ENCODE measurements at places on chromosomes 3 and 15. TPM values are rescaled to one million over a fixed set of nuclear protein-coding genes. Genes with fewer than 3 reads are reported as not detected.

- peaks cover 70% of the 10 kb centered on the region for H3K4me1 ChIP-seq
- H3K27me3 ChIP-seq = no peaks in the 10 kb centered on the region
- peak overlapping the region; percentile 98 for H3K4me3 ChIP-seq
- DNase-seq = no peak
- peak overlapping the region; percentile 100 for H3K27ac ChIP-seq
- H3K36me3 ChIP-seq = peaks cover 10% of the 10 kb centered on the region
Observed at GRCh38 chr3:4987538-4988296, 8.5 kb downstream of the BHLHE40 start.

DNA sequence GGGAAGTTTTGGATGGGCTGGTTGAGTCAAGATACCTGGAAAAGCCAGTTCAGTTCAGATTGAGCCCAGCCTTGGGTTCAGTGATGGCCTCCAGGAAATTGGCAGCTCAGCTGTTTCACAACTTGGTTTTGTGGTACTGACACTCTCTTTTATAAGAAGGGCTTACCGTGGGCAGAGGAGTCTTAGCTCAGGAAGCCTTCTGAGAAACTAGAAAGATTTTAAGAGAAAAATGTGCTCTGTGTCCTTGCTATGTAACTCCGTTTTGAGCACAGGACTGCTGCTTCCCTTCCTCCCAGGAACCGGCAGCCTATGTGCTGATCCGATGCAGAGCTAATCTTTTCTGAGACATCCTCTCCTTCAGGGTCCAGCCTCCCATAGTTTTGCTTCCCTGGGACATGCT is 46.6 kb upstream of the RASGRP1 start:
- H3K27me3 ChIP-seq = peaks cover 1% of the 10 kb centered on the region
- H3K4me3 ChIP-seq = no peak overlapping the region
- DNase-seq = no peak

DNA sequence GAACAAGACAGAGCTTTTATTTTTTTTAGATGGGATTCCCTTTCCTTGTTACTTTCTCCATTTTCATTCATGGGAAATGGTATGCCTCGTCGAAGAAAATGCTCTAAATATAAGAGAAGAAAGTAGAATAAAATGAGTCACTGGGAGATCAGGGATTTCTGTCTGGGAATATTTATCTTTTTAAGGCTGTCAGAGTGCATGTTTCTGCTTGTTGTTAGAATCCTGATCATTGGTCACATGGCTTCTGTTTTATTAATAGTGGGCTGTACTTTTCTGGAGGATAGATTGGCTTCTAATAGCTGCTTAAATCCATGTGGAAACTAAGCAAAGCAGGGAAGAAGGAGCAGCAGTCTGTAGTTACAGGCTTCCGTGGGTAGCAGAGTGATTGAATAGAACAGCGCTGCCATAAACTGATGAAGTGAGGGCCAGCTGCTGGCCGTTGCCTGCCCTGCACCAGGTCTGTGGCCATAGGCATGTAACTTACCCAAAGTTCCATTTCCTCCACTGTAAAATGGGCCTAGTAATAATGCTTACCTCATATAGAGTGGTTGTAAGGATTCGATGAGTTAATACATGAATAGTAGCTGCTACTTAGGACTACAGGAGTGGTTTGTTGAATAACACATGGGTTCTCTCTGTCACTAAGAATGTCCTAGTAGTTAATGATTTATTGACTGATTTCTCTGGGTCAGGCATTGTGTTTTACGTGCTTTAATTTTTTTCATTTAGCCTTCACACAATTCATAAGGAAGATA is 289.9 kb downstream of the SATB1 start:
- H3K27me3 ChIP-seq = no peaks in the 10 kb centered on the region
- no peaks in the 10 kb centered on the region for H3K36me3 ChIP-seq
- H3K4me1 ChIP-seq = no peaks in the 10 kb centered on the region
- no peak for DNase-seq

GRCh38 chr3:94137377-94137776 is 74.5 kb downstream of the NSUN3 start:
- H3K27me3 ChIP-seq = no peaks in the 10 kb centered on the region
- H3K27ac ChIP-seq = no peak overlapping the region
- no peak for DNase-seq
- H3K4me1 ChIP-seq = no peaks in the 10 kb centered on the region

- no peak for DNase-seq
- no peak overlapping the region for H3K27ac ChIP-seq
- H3K4me1 ChIP-seq = peaks cover 7% of the 10 kb centered on the region
- no peak overlapping the region for H3K4me3 ChIP-seq
Observed at GRCh38 chr3:133408961-133409360, 9.1 kb downstream of the BFSP2 start.

DNA sequence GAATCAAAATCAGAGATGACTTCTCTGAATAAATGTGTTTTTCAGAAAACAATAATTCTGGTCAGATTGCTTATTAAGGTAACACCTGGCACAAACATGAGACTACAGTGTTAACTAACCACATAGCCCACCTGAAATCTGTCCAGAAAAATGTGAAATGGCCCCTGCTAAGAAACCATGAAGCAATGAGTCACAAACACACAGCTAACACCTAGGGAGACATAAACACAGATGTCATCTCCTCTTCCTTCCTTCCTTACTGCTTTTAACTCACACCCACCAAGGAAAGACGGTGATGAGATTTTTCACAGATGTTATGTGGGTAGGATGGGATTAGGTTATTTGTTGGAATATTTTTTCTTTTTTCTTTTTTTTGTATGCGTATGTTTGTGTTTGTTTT is 315.0 kb upstream of the STAC start:
- H3K36me3 ChIP-seq = no peaks in the 10 kb centered on the region
- no peaks in the 10 kb centered on the region for H3K27me3 ChIP-seq
- no peaks in the 10 kb centered on the region for H3K4me1 ChIP-seq
- no peak for DNase-seq
- H3K27ac ChIP-seq = no peak overlapping the region
- no peak overlapping the region for H3K4me3 ChIP-seq

DNA sequence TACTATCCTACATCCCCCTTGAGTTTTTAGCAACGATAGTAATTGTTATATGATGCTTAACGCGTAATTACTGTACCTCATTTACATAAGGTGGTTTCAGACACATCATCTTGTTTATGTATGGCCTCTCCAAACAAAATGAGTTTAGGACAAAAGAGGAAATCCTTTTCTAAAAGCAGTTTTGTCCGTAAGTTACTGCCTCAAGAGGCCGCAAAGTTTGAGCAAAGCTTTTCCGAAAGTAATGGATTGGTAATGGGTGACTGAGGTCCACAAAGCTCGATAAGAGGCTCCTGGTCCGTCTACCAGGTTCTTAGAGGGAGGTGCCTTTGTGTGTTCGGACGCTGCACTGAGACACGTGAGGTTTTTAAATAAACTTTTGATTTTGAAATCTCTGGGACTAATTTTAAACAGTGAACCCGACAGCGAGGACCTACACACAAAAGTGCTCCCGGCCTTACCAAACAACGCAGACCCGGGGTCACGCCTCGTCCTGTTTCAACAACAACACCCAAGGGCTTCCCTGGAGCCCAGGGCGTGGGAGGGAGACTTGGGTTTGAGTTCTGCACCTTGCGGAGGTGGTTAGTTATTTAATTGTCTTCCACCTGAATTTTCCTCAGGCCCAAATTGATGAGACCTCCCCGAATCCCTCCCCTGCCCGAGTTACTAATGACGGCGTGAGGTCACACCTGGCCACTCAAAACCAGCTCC is 456 bp upstream of the C15orf61 start:
- peaks cover 4% of the 10 kb centered on the region for H3K36me3 ChIP-seq
- no peak for DNase-seq
- peak overlapping the region; percentile 87 for H3K4me3 ChIP-seq
- peaks cover 38% of the 10 kb centered on the region for H3K4me1 ChIP-seq

- peaks cover 12% of the 10 kb centered on the region for H3K4me1 ChIP-seq
- H3K4me3 ChIP-seq = no peak overlapping the region
- H3K27me3 ChIP-seq = no peaks in the 10 kb centered on the region
- H3K36me3 ChIP-seq = no peaks in the 10 kb centered on the region
- H3K27ac ChIP-seq = no peak overlapping the region
Observed at GRCh38 chr15:45747426-45747825, 112.6 kb downstream of the SQOR start.

- peaks cover 8% of the 10 kb centered on the region for H3K4me1 ChIP-seq
- no peak for DNase-seq
- H3K4me3 ChIP-seq = no peak overlapping the region
- H3K36me3 ChIP-seq = no peaks in the 10 kb centered on the region
- no peak overlapping the region for H3K27ac ChIP-seq
Observed at GRCh38 chr3:165603196-165603595, 234.0 kb downstream of the BCHE start.

- no peak overlapping the region for H3K27ac ChIP-seq
- no peaks in the 10 kb centered on the region for H3K27me3 ChIP-seq
- DNase-seq = peak; percentile 24
- H3K36me3 ChIP-seq = no peaks in the 10 kb centered on the region
- no peak overlapping the region for H3K4me3 ChIP-seq
Observed at GRCh38 chr3:69671082-69671952, 67.9 kb upstream of the MITF start.

DNA sequence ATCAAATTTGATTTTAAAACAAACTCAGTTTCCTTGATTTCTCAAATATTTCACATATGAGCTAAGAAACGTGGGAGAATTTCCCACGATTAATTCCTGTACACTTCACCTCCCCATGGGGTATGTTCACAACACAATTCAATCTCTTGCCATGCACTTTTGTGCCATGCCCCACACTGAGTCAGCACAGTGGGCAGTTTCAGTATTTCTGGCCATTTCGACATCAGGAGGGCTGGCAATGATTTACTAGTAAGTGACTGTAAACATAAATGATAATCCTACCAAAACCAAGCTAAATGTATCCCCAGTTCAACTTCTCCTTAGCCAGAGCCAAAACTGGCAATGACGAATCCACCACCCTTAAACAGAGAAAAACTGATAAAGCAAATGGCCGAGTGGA is 293.6 kb downstream of the FGF12 start:
- H3K36me3 ChIP-seq = no peaks in the 10 kb centered on the region
- no peak overlapping the region for H3K4me3 ChIP-seq
- peaks cover 27% of the 10 kb centered on the region for H3K4me1 ChIP-seq
- no peak overlapping the region for H3K27ac ChIP-seq
- no peaks in the 10 kb centered on the region for H3K27me3 ChIP-seq

DNA sequence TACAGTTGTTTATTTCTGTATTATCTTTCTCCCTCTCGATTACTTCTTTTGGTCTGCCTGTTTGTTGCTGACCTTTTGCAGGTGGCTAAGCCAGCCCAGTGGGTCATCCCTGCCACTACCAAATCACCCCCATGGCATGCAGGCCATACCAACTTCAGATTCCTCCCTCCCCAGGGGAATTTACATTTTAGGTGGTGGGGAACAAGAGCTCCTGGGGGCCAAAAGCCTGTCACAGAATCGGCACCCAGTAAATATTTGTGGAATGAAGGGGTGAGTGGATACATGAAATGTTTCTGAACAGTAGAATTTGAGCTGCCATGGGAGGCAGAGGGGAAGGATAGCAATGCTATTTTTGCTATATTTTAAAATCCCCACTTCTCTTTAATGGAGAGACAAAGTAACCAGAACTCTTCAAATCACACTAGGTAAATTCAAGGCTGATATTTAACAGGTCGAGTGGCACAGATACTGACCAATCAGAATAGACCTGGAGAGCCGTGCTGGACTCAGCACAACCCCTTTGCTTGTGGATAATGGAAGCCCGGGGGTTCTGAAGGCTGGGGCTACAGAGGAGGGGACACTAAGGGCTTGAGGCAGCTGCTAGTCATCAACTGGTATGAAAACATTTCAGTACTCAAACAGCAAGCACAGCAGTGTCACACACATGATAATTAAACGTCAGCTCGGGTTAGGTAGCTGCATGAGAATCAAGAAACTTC is 54.3 kb upstream of the SMAD3 start:
- no peak overlapping the region for H3K4me3 ChIP-seq
- no peaks in the 10 kb centered on the region for H3K27me3 ChIP-seq
- DNase-seq = no peak
- peaks cover 19% of the 10 kb centered on the region for H3K4me1 ChIP-seq
- H3K27ac ChIP-seq = no peak overlapping the region

- no peak overlapping the region for H3K4me3 ChIP-seq
- H3K27ac ChIP-seq = no peak overlapping the region
- H3K27me3 ChIP-seq = no peaks in the 10 kb centered on the region
- H3K4me1 ChIP-seq = no peaks in the 10 kb centered on the region
- DNase-seq = no peak
Observed at GRCh38 chr3:151891721-151892120, 18.3 kb downstream of the SUCNR1 start.

- no peaks in the 10 kb centered on the region for H3K36me3 ChIP-seq
- H3K4me1 ChIP-seq = peaks cover 10% of the 10 kb centered on the region
- peak overlapping the region; percentile 65 for H3K4me3 ChIP-seq
Observed at GRCh38 chr15:29103824-29104565, 165.6 kb downstream of the NSMCE3 start.

DNA sequence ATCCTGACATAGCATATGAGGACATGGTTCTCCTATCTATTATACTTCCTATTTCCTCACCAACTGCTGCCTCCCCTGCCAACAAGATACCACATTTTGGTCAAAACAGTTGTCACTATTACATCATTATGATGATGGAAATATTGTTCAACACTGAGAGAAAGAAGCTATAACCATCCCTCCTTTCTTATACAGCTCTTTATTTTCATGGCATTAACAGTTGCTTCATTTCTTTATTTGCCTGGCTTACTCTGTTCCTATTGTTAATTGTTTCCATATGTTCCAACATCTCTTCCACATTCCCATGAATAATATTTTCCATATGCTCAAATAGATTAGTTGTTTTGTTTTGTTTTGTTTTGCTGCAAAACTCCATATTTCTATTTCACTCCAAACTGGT is 40.8 kb upstream of the FILIP1L start:
- H3K4me3 ChIP-seq = no peak overlapping the region
- peaks cover 10% of the 10 kb centered on the region for H3K36me3 ChIP-seq
- H3K27ac ChIP-seq = no peak overlapping the region
- H3K27me3 ChIP-seq = no peaks in the 10 kb centered on the region

GRCh38 chr3:21954709-21955108 is 203.7 kb upstream of the ZNF385D start:
- H3K4me1 ChIP-seq = no peaks in the 10 kb centered on the region
- H3K4me3 ChIP-seq = no peak overlapping the region

- H3K4me1 ChIP-seq = peaks cover 10% of the 10 kb centered on the region
- DNase-seq = no peak
- H3K27ac ChIP-seq = no peak overlapping the region
- no peak overlapping the region for H3K4me3 ChIP-seq
- H3K36me3 ChIP-seq = no peaks in the 10 kb centered on the region
Observed at GRCh38 chr3:42367903-42368302, 42.5 kb downstream of the LYZL4 start.

DNA sequence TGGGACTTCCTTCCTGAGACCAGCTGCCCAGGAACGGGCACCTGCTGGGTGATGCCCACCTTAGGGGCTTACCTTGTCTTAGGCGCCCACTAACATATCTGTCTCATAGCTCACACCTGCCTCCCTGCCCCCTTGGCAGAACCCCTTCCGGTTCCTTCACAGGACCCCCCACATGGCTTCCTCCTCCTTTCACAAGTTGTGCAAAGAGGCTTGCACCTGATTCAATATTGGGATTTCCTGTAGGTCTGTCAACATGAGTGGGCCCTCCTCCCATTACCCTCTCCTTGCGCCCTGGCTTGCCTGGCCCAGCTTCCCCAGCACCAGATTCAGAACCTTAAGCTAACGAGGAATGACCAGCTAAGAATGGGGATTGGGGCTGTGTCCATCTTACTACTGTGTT is 633 bp downstream of the THPO start:
- H3K27ac ChIP-seq = peak overlapping the region; percentile 78
- H3K27me3 ChIP-seq = peaks cover 83% of the 10 kb centered on the region
- H3K4me3 ChIP-seq = no peak overlapping the region
- H3K36me3 ChIP-seq = no peaks in the 10 kb centered on the region
- H3K4me1 ChIP-seq = peaks cover 39% of the 10 kb centered on the region

CKMT1A gene
- total RNA-seq = not detected

ZNF717 gene
- 7.9 TPM for total RNA-seq

MUC4 gene
- total RNA-seq = 0.11 TPM

NECTIN3 gene
- 7.6 TPM for total RNA-seq

TMC3 gene
- not detected for total RNA-seq

P2RY13 gene
- 0.96 TPM for total RNA-seq

WDR72 gene
- total RNA-seq = not detected

ALG1L2 gene
- not detected for total RNA-seq
